ENCODE measurements at places on chromosomes 12 and 14. TPM values are rescaled to one million over a fixed set of nuclear protein-coding genes. Genes with fewer than 3 reads are reported as not detected.
A peak's percentile ranks its signal among the peaks of the same experiment; 100 is the strongest.

DNA sequence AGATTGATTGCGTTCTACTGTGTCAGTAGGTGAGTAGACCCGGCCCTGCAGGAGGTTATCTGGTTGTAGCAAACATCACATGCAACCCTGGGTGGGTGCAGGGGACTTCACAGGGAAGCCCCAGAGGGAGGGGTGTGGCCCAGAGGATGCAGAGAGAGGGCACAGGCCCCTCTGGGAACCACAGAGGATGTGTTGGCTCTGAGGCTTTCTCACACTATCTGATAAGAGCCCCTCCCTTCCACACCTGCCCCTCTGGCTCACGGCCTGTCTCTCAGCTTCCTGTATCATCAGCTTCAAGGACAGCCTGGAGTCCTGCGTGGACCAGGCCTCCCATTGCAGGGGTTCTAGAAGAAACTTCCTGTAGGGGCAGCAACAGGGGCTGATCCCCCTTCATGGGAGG lies 101.9 kb downstream of the RIN3 start:
- H3K4me1 ChIP-seq: peaks cover 5% of the 10 kb centered on the region
- H3K4me3 ChIP-seq: no peak overlapping the region
- H3K27me3 ChIP-seq: no peaks in the 10 kb centered on the region
- no peak for DNase-seq
- H3K27ac ChIP-seq: peak overlapping the region; percentile 13

DNA sequence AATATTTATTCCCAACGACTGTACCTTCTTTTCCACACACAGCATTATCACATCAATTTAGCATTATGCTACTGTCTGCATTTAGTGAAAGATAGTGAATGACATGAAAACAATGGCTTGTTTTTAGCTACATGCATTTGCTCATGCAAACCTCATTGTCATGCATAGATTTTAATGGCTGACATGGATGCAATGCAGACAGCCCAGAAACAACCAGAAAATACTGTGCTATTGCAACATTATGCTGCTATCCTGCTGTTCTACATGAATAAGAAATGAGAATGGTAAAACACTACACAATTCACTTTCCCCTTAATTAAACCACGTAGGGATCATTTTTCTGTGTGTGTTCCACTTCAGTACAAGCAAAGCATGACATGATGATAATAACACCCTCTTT lies 90.8 kb downstream of the LIN7A start:
- no peaks in the 10 kb centered on the region for H3K4me1 ChIP-seq
- no peak overlapping the region for H3K4me3 ChIP-seq
- no peak for DNase-seq

DNA sequence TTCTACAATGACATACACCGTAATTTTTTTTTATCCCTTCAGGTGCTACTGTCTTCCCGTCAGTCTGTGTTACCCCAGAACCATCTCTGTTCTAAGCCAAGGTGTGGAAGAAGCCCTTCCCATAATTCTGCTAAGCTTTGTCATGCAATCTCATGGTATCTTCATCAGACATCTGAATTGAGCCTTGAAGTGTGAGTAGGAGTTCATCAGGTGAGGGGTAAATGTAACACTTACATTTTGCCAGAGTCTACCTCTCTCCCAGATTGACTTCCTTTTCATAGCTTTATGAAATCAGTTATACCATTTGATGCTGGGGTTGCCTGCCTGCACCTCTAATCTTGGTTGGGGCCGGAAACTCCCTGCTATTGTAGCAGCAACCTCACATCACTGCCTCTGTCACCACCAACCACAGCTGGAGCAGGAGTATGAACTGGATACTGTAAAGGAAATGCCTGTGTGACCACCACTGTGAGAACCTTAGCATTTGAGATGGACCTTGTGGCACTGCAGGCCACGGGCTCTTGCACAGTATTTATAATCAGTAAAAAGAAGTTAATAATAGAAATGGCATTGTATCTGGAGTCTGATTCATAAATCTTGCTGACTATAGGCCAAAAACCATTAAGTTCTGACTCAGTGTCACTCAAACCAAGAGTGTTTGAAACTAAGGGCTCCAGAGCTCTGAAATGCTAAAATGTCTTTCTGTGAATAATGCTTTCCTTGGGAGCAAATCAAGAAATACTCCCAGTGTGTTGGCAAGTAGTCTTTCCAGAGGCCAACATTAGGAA lies 58.7 kb upstream of the STK38L start:
- H3K4me1 ChIP-seq: peaks cover 20% of the 10 kb centered on the region
- H3K36me3 ChIP-seq: no peaks in the 10 kb centered on the region
- no peak overlapping the region for H3K4me3 ChIP-seq
- DNase-seq: no peak

DNA sequence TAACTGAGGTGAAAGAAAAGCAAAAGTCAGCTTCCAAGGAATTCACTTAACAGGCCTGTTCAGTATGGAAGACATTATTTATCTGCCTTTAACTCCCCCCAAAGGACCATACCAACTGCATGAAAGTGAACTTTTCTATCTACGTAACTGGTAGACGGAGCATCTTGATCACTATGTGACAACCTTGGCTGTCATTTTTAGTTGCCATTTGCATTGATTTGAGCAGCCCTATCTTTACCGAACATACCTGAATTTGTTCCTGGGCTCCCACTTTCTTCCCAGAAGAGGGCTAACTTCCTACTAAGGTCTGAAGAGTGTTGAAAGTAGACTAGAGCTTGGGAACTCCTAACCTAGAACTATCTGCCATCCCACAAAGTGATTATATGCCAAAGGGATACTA lies 9.4 kb downstream of the SRSF9 start:
- H3K27me3 ChIP-seq: no peaks in the 10 kb centered on the region
- no peaks in the 10 kb centered on the region for H3K4me1 ChIP-seq
- no peak overlapping the region for H3K4me3 ChIP-seq
- DNase-seq: no peak
- peaks cover 89% of the 10 kb centered on the region for H3K36me3 ChIP-seq
- H3K27ac ChIP-seq: no peak overlapping the region

DNA sequence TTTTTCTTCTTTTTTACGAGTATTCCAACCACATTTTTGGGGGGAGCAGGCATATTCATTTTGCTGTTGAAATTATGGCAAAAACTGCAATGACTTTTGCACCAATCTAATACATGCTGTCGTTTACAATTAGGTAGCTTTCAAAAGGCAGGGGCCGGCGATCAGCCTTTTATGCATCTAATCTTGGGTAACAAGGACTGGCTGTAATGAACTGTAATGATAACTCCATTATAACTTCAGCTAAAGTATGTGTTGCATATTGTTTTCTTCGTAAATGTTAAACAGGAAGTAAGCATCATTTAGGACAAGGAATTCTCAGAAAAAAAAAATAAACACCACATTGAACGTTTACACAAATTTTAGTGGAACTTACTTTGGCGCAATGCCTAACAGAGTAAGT lies 30.3 kb upstream of the KLRF1 start:
- no peaks in the 10 kb centered on the region for H3K36me3 ChIP-seq
- H3K4me1 ChIP-seq: no peaks in the 10 kb centered on the region
- H3K27me3 ChIP-seq: no peaks in the 10 kb centered on the region
- no peak for DNase-seq
- no peak overlapping the region for H3K4me3 ChIP-seq

GRCh38 chr14:98512501-98513251 lies 759.3 kb downstream of the BCL11B start:
- DNase-seq: no peak
- H3K27me3 ChIP-seq: no peaks in the 10 kb centered on the region
- H3K36me3 ChIP-seq: no peaks in the 10 kb centered on the region

GRCh38 chr14:22506778-22507351 lies 82.2 kb downstream of the DAD1 start:
- no peaks in the 10 kb centered on the region for H3K36me3 ChIP-seq
- no peaks in the 10 kb centered on the region for H3K27me3 ChIP-seq

- no peak overlapping the region for H3K27ac ChIP-seq
- no peaks in the 10 kb centered on the region for H3K27me3 ChIP-seq
- no peaks in the 10 kb centered on the region for H3K36me3 ChIP-seq
- H3K4me1 ChIP-seq: no peaks in the 10 kb centered on the region
- DNase-seq: no peak
Observed at GRCh38 chr12:104057771-104058197, 6.5 kb upstream of the HCFC2 start.

GRCh38 chr12:11568762-11569478 lies 80.6 kb upstream of the ETV6 start:
- no peak overlapping the region for H3K4me3 ChIP-seq
- H3K27me3 ChIP-seq: no peaks in the 10 kb centered on the region
- no peak overlapping the region for H3K27ac ChIP-seq
- DNase-seq: no peak
- no peaks in the 10 kb centered on the region for H3K4me1 ChIP-seq

Gene TAS2R43
- 7.1 TPM for total RNA-seq

Gene GLIPR1L1
- not detected for total RNA-seq

Gene C12orf50
- total RNA-seq: not detected

Gene ANKS1B
- total RNA-seq: 11.5 TPM

Gene KRT77
- total RNA-seq: 2.5 TPM

Gene SYNDIG1L
- total RNA-seq: not detected

Gene LBHD2
- total RNA-seq: not detected

Measured in vagina (tissue), 2 donors.